ENCODE measurements at places on chromosomes 12 and 14. TPM values are rescaled to one million over a fixed set of nuclear protein-coding genes. Genes with fewer than 3 reads are reported as not detected.
A peak's percentile ranks its signal among the peaks of the same experiment; 100 is the strongest.

GRCh38 chr12:48990552-48990951, 8.6 kb downstream of the DDN start:
- DNase-seq = no peak

- no peak for DNase-seq
Measured at GRCh38 chr12:48380596-48380995, 29.9 kb upstream of the ZNF641 start.

DNA sequence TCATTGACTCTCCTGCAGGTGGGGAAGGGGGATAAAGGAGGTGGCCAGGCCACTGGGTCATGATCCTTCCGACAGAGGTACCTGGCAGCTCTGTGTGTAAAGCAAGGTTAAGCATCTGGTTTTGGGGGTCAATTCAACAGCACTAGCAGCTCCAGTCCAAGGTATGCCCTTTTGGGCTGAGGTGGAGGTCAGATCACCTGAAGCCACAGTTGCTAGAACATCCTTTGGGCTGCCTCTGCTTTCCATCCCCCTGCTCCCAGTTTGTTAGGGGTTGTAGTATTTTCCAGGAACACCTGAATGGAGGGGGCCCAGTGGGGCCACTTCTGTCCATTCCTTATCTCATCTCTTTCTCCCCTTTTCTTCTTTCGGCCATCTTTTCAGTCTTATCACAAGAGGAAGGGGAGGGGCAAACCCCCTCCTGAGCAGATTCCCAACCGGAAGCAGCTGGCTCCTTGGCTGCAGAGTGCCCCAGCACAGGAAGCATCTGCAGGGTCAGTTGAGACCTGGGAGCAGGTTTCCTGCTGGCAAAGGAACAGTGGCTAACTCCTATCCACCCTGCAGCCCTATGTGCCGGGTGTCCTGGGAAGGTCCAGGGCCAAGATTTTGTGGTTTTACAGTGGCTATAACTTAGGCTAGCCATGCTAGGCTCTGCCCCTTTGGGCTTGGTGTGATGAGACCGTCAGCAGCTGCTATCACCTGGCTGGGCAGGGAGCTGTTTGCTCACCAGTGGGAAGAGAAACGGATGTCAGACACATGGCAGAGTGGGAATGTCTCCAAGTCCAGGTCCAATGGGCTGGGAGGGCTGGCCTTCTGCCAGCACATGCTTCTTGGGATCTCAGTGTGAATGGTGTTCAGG, 40.2 kb downstream of the SH2B3 start:
- peak; percentile 97 for DNase-seq

DNA sequence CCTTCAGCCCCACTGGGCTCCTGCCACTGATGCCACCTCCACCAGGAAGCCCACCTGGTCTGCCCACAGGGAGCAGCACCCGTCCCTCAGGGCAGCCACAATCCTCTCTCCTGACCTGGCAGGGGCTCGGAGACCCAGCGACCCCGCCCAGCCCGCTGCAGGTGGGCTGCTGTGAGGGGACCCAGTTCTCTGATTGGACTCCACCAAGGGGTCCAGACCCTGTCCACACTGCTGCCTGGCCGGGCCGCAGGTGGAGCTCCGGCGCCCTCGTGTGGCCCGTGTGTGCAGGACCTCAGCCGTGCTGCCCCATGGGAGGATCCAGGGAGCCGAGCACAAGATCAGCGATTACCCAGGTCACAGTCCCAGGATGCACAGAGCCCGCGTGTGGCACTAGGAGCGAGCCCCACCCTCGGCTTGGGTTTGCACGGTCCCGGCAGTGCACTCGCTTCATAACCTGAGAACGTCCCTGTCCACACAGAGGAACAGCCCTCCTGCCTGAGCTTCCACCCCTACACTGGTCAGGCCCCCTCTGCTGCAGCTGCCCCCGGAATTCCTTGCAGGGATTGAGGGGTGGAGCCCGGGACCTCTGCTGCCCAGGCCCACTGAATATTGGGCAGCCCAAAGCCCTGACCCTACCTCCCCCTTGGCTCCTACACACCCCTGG, 35.4 kb upstream of the TMEM179 start:
- DNase-seq = peak; percentile 55

- peak; percentile 45 for DNase-seq
Measured at GRCh38 chr12:77299910-77300669, 234.7 kb upstream of the E2F7 start.

- DNase-seq = no peak
Measured at GRCh38 chr12:132144810-132145168, 532 bp downstream of the NOC4L start.

DNA sequence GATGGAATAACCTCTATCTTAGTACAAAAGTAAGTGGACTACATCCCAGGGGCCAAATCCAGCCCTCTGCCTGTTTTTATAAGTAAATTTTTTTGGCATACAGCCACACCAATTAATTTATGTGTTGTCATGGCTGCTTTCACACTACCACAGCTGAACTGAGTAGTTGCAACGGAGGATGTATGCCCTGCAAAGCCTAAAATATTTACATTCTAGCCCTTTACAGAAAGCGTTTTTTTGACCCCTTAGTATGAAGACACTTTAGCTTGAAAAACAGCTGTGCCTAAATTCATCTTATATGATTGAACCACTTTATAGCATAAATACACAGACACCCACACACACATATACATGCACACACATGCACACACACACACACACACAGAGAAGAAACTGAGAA, 501.6 kb downstream of the EGLN3 start:
- DNase-seq = no peak

The LAG3 gene
- total RNA-seq = 4.1 TPM

The FGF6 gene
- total RNA-seq = not detected

DNA sequence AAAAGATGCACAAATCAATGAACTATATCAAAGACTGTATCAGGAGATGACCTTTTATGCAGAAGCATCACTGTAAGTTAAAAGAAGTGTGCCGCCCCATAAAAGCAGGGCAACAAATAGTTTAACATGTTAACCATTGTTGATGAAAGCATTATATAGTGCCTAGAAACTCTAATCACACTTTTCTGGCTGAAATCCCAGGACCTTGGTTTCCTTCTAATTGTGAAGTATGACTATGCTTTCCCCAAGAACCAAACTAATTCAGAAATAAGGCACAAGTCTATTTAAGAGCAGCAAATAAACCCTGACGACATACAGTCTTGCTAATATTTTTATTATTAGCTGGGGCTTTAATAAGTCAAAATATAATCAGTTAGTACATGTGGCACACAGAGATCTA, 21.7 kb downstream of the RACGAP1 start:
- DNase-seq = peak; percentile 70

DNA sequence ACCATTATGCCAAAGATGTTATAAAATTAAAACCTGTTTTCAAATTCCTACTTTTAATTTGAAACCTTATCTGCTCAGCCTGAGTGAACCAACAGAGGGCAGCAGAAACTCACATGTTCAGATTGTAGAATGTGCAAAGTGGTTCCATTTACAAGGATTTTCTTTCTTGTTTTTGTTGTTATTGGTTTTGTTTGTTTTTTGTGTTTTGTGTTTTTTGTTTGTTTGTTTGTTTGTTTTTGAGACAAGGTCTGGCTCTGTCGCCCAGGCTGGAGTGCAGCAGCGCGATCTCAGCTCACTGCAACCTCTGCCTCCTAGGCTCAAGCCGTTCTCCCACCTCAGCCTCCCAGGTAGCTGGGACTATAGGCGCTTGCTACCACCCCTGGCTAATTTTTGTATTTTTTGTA, 22.8 kb upstream of the GARIN2 start:
- DNase-seq = peak; percentile 60

GRCh38 chr12:1353451-1353850, 240.9 kb downstream of the FBXL14 start:
- no peak for DNase-seq

- DNase-seq = no peak
Measured at GRCh38 chr12:26839512-26839911, 6.5 kb upstream of the ITPR2 start.

GRCh38 chr14:73269729-73270531, 32.6 kb downstream of the PAPLN start:
- DNase-seq = peak; percentile 61

GRCh38 chr12:34336619-34337465, 314.5 kb downstream of the ALG10 start:
- no peak for DNase-seq

The TBX5 gene
- not detected for total RNA-seq

- no peak for DNase-seq
Measured at GRCh38 chr14:92626041-92626440, 112.5 kb downstream of the RIN3 start.

The PIWIL1 gene
- total RNA-seq = not detected

DNA sequence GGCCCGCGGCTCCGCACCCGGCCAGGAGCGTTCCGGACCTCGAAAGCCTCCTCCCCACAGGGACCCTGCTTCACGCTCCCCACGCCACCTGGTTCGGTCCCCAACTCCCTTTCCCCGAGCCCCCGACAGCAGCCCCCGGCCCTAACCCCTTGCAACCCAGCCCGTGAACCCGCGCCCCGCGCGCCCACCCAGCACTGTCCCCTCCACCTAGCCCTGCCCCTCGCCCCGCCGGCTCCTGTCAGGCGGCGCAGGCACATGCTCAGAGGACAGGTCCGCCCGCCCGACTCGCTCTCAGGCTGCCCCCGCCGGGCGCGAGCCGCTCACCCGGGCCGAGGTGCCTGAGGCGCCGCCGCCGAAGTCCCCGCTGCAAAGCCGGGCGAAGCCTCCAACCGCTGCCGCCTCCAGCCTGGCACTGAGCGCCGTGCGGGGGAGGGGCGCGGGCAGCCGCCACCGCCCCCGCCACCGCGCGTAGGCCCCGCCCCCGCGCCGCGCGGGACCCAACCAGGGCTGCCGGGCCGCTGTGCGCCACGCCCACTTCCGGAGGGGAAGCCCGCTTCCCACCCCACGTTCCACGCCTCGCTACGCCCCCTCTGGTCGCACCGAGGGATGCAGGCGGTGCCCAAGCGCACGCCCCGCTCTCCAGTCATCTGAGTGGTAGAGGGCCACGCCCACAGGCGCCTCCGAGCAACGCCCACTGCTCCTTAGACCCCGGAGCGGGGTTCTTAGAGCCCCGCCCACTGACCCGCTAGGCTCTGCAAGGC, at the start of gene CORO1C:
Gene CORO1C (minus strand): TSS at position 414 of the 761 bp plus-strand sequence. CDS start 30,200 bp downstream, outside the sequence.
- peak; percentile 99 for DNase-seq

DNA sequence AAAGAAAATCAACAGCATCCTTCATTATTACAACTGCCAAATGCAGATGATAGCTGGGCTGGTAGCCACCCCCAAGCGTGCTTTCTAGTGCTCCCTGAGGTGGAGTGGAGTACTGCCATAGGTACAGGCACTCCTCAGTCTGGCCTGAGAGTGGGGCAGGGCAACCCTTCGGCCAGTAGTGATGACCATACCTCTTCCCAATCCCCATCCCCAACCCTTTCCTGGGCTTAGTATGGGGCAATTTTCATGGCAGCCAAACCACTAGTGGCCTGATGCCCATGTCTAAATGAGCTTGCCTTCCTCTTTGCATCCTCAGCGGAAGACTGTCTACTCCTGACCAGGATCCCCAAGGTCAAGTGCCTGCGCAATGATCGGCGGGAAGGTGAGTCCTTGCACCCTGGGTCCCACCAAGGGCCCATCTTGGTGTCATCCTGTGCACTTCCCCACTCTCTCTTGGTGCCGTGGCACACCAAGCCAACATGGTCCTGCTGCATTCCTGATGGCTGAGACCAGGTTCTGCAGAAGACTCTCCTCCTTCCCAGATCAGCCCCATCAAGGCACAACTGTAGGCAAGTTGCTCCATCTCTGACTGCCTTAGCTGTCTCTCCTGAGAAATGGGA, 65.8 kb downstream of the GALNT16 start:
- no peak for DNase-seq
